Endothelial cell (in vitro differentiated cells): ENCODE measurements at places on chromosomes 7 and 10. TPM values are rescaled to one million over a fixed set of nuclear protein-coding genes. Genes with fewer than 3 reads are reported as not detected.

DNA sequence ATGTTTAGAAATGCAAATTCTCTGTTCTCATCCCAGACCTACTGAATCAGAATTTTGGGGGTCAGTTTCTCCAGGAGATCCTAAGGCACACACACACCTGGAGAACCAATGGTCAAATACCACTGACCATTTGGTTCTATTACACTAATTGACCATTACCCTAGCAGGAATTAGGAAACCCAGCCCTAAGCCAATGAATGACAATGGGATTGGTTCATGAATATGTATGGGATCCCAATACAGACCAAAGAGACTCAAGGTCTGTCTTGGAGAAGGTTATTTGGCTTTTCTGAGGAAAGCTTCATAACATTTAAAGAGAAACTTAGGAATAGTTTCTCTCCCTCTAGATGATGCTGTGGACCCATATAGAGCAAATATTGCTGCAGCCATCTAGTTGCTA lies 317.0 kb downstream of the BMPER start:
- DNase-seq: no peak

GRCh38 chr10:13152296-13152695 lies 9.1 kb upstream of the MCM10 start:
- no peak for DNase-seq

DNA sequence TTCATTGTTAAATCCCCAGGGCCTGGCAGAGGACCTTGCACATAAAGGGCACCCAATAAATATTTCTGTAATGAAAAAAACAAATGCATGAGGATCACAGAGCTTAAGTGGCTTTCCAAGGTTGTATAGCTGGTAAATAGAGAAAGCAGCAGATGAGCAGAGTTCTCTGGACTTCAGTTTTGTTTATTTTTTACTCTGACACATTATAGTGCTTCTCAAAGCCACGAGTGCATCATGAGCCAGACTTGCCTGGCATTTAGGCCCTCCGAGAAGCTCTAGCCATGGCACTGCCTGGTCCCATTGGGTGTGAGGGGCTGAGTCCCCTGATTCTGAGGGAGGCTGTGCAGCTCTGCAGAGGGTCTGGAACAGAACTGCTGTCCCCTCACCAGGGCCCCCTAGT lies 87.2 kb upstream of the ZNF32 start:
- no peak for DNase-seq

The ADAP1 gene
- 1.7 TPM for total RNA-seq

The FAM25G gene
- not detected for total RNA-seq

The STEAP1B gene
- total RNA-seq: 5.6 TPM
